ENCODE measurements at places on chromosomes 16 and 17.

- H3K4me3 ChIP-seq: no peak overlapping the region
- H3K4me1 ChIP-seq: peaks cover 7% of the 10 kb centered on the region
Measured at GRCh38 chr17:81954131-81955057, 6.6 kb downstream of the NOTUM start.

GRCh38 chr17:82767041-82767754 lies 15.3 kb downstream of the TBCD start:
- DNase-seq: no peak
- peaks cover 4% of the 10 kb centered on the region for H3K4me1 ChIP-seq
- no peak overlapping the region for H3K4me3 ChIP-seq
- H3K27me3 ChIP-seq: no peaks in the 10 kb centered on the region

GRCh38 chr16:46850619-46851555 lies 19.9 kb upstream of the C16orf87 start:
- H3K4me1 ChIP-seq: peaks cover 5% of the 10 kb centered on the region
- no peaks in the 10 kb centered on the region for H3K36me3 ChIP-seq
- no peak overlapping the region for H3K27ac ChIP-seq
- DNase-seq: no peak
- H3K4me3 ChIP-seq: no peak overlapping the region

GRCh38 chr16:89375021-89375420 lies 115.3 kb downstream of the ANKRD11 start:
- H3K4me1 ChIP-seq: peaks cover 38% of the 10 kb centered on the region
- DNase-seq: peak; percentile 90
- H3K4me3 ChIP-seq: no peak overlapping the region
- H3K27ac ChIP-seq: no peak overlapping the region

DNA sequence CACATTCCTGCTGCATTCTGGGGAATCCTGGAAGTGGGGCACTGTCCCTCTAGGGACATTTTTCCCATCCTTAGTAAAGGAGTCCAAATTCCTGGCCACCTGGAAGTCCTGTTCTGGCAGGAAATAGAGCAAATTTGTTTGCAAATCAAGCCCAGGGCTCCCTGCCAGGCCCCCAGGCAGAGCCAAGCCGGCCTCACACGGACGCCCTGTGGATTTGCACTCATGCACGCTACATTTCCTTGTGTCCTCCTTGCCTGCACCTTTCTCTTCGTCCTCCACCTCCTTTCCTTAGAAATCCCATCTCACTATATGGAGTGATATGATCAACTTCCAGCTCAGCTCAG lies 7.0 kb upstream of the CALB2 start:
- H3K4me1 ChIP-seq: no peaks in the 10 kb centered on the region
- H3K36me3 ChIP-seq: no peaks in the 10 kb centered on the region
- no peak overlapping the region for H3K27ac ChIP-seq
- no peak overlapping the region for H3K4me3 ChIP-seq

DNA sequence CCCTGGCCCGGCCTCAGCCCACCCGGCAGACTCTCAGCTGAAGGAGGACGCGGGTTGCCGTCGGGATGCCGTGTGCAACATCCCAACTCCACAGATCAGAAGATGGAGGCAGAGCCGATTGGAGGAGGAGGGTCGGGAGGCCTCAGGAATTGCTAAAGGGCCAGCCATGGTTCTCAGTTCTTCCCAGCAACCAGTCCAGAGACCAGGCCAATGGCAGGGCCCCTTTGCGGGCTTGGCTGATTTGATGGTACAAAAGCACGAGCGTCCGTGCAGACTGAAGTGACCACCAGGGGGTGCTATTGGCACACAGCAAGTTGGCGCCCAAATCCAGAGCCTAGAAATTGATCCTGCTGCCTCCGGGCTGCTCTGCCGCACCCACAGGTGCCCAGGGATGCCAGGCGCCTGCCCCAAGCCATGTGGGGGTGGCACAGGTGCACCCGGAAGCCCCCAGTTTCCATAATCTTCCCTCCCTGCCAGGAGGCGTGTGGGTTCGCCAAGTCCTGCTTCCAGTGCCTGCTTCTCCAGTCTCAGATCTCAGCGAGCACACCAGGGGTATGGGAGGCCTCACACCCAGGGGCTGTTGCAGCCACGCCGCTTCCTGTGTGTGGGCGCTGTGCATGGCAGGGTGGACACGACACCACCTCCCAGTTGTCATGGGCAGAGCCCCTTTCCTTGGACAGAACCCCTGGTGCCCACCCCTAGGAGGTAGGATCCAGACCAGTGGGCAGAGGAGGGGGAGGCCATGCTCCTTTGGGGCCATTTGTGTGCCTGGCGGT lies 7.1 kb upstream of the TEX19 start:
- H3K4me1 ChIP-seq: peaks cover 25% of the 10 kb centered on the region
- peak; percentile 77 for DNase-seq
- no peak overlapping the region for H3K4me3 ChIP-seq
- H3K27me3 ChIP-seq: peaks cover 2% of the 10 kb centered on the region
- no peaks in the 10 kb centered on the region for H3K36me3 ChIP-seq
- H3K27ac ChIP-seq: no peak overlapping the region

DNA sequence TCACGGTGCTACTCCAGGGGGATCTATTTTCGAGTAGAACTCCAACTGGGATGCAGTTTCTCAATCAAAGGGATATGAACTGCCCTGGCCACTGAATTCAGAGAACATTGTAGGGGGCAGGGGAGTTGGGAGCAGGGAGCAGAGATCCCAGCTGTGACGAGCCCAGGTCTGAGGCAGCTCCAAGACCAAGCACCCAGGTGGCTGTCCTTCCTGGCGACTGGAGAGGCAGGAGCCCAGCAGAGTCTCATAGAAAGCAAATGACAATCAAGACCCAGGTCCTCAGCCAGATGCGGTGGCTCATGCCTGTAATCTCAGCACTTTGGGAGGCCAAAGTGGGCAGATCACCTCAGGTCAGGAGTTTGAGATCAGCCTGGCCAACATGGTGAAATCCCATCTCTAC lies 60.1 kb downstream of the TK2 start:
- H3K36me3 ChIP-seq: peaks cover 17% of the 10 kb centered on the region
- peaks cover 20% of the 10 kb centered on the region for H3K4me1 ChIP-seq
- no peak overlapping the region for H3K27ac ChIP-seq
- no peak for DNase-seq

GRCh38 chr17:63699638-63700527 lies at the start of gene LIMD2:
TSS of gene LIMD2 (minus strand) at chr17:63700125. CDS start at chr17:63699298, 827 bp downstream.
- H3K27me3 ChIP-seq: no peaks in the 10 kb centered on the region
- DNase-seq: peak; percentile 91
- peaks cover 63% of the 10 kb centered on the region for H3K4me1 ChIP-seq

DNA sequence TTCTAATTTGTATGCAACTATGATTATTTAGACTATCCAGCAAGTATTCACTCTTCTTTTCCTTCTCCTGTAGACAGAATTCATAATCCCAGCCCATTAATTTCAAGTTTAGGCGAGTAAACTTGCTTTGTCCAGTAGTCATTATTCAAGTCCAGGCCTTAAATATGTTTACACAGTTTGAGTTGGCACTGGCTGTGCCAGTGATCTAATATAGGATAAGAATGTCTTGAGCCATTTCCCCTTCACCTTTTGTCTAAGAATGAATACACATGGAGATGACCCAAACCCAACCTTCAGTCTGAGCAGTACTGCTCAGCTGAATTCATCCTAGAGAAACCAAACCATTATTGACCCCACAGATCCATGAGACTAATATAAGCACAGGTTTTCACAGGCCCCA lies 930.4 kb upstream of the CDH8 start:
- no peak for DNase-seq
- no peaks in the 10 kb centered on the region for H3K4me1 ChIP-seq
- no peak overlapping the region for H3K27ac ChIP-seq
- no peaks in the 10 kb centered on the region for H3K27me3 ChIP-seq
- H3K36me3 ChIP-seq: no peaks in the 10 kb centered on the region

DNA sequence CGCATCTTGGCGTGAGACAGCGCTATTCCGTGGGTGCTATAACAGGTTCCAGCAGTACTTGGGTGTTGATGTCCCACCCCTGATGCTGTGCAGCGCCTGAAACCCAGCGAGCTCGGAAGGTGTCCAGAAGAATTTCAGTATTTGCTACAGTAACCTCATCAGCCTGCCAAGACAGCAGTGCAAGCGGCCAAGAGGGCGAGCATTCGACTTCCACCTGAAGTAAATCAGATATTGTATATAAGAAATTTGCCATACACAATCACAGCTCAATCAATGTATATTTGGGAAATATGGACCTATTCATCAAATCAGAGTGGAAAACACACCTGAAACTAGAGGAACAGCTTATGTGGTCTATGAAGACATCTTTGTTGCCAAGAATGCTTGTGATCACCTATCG lies 13.0 kb downstream of the APPBP2 start:
- H3K4me1 ChIP-seq: no peaks in the 10 kb centered on the region
- no peaks in the 10 kb centered on the region for H3K27me3 ChIP-seq
- DNase-seq: no peak
- H3K4me3 ChIP-seq: no peak overlapping the region

DNA sequence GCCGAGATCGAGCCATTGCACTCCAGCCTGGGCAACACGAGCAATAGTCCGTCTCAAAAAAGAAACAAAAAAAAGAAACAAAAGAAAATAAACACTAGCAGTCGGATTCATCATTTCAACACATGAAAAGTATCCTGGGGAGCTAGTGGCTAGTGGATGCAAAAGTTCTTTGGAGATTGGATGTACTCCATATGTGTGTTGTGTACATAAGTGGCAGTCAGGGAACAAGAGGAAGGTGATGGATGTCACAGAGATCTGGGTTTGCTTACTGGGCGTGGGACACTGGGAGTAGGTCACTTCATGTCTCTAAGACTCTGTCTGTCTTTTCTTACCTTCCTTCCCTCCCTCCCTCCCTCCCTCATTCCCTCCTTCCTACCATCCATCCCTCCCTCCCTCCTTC lies 35.4 kb downstream of the MRC2 start:
- H3K27me3 ChIP-seq: no peaks in the 10 kb centered on the region
- peaks cover 30% of the 10 kb centered on the region for H3K36me3 ChIP-seq
- DNase-seq: no peak
- peaks cover 8% of the 10 kb centered on the region for H3K4me1 ChIP-seq
- no peak overlapping the region for H3K27ac ChIP-seq

DNA sequence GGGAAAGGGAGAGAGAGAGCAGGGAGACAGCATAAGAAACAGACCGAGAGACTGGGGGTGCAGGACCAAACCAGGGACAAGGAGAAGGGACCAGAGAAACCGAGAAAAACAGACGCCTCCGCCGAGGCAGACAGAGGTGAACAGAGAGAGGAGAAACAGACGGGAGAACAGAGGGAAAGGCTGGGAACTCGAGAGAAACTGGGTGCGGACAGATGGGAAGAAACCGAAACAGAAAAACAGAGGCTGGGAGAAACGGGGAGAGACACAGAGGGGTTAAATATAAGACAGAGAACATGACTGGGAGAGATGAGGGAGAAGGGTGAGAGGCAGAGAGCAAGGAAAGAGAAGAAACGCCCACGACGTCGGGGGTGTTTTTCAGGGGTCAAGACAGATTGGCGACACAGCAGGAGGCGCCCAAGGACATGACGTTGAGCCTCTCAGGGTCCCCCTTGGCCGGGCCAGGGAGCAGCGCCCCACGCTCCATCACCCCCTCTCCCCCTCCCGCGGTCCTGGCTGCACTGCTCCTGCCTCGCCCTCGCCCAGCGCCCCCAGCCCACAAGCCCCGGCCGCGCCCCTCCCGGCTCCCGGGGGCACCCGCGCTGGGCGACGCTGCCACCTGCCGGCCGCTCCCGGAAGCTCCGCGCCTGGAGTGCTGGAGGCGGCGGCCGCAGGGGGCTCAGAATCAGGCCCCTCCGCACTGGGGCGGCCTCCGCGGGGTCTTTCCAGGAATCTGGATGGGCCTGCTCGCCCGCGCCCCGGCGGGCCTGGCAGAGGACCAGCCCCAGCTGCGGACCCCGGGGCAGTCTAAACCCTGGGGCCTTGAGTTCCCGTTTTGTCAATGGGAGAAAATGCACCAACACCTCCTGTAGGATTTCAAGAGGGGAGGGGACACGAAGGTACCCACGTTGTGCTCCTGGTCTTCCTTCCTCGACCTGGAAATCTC lies 1.3 kb upstream of the TMEM92 start:
- H3K27ac ChIP-seq: peak overlapping the region; percentile 95
- H3K4me1 ChIP-seq: peaks cover 58% of the 10 kb centered on the region
- peak overlapping the region; percentile 24 for H3K4me3 ChIP-seq
- peaks cover 30% of the 10 kb centered on the region for H3K27me3 ChIP-seq

GRCh38 chr16:88640498-88641247 lies 2.3 kb downstream of the IL17C start:
- H3K27ac ChIP-seq: no peak overlapping the region
- peaks cover 21% of the 10 kb centered on the region for H3K27me3 ChIP-seq
- H3K4me1 ChIP-seq: no peaks in the 10 kb centered on the region
- DNase-seq: no peak

- H3K36me3 ChIP-seq: peaks cover 8% of the 10 kb centered on the region
- no peak overlapping the region for H3K27ac ChIP-seq
- H3K4me1 ChIP-seq: no peaks in the 10 kb centered on the region
Measured at GRCh38 chr17:63379636-63380035, 66.5 kb downstream of the CYB561 start.

GRCh38 chr17:61219460-61219859 lies 180.2 kb upstream of the TBX2 start:
- H3K27me3 ChIP-seq: no peaks in the 10 kb centered on the region
- DNase-seq: no peak
- no peak overlapping the region for H3K4me3 ChIP-seq
- no peaks in the 10 kb centered on the region for H3K4me1 ChIP-seq

GRCh38 chr17:77312786-77313599 lies 172.2 kb downstream of the SEC14L1 start:
- H3K36me3 ChIP-seq: no peaks in the 10 kb centered on the region
- peaks cover 34% of the 10 kb centered on the region for H3K4me1 ChIP-seq
- no peak overlapping the region for H3K4me3 ChIP-seq
- peak overlapping the region; percentile 41 for H3K27ac ChIP-seq
- no peaks in the 10 kb centered on the region for H3K27me3 ChIP-seq

DNA sequence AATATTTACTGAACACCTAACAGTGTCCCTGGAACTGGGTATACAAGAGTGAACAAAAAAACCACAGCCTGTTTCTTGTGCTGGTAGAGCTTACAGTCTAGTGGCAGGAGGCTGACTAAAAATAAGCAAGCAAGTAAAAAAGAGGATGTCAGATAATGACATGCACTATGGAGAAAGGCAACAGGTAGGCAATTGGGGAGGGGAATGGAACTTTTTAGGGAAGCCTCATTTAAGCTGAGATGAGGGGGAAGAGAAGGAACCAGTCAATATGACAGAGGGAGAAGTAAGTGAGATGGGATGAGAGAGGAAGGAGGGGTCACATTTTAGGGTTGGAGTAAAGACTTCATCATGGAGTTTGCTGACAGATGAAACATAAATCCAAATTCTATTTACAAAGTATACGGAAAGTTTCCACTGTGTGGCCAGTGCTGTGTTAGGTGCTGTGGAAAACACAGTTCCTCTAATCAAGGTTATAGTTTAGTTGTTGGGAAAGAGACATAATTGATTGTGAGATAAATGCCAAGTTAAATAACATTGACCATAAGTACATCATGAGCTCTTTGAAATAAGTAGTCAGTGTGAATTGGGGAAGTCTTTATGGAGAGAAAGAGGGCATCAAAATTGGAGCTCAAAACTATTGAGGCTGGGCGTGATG lies 251.4 kb downstream of the FTO start:
- H3K27ac ChIP-seq: no peak overlapping the region
- no peaks in the 10 kb centered on the region for H3K36me3 ChIP-seq
- peaks cover 7% of the 10 kb centered on the region for H3K4me1 ChIP-seq
- H3K27me3 ChIP-seq: no peaks in the 10 kb centered on the region
